Endothelial cell (in vitro differentiated cells): ENCODE measurements at places on chromosomes 4 and X.

DNA sequence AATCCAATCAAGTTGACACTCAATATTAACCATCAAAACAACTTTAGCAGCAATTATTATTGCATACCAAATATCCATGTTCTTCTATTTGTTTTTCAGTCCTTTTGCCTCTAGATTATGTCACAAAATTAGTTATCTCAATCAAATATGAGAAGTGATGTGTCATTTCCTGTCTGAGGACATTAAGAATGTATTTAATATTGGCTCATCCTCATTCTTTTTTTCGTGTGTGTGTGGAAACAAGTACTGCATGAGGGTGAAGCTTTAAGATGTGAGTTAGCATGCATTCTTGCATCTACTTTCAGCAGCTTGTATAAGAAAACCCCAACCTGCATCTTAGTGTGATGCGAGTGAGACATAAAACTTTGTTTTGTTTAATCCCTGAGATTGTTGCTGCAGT is 301.4 kb downstream of the GRIA2 start:
- no peak for DNase-seq

- no peak for DNase-seq
These were observed 115.0 kb upstream of the TLL1 start for GRCh38 chr4:165758086-165758485.

GRCh38 chrX:21524008-21524407 is 134.1 kb downstream of the KLHL34 start:
- no peak for DNase-seq

DNA sequence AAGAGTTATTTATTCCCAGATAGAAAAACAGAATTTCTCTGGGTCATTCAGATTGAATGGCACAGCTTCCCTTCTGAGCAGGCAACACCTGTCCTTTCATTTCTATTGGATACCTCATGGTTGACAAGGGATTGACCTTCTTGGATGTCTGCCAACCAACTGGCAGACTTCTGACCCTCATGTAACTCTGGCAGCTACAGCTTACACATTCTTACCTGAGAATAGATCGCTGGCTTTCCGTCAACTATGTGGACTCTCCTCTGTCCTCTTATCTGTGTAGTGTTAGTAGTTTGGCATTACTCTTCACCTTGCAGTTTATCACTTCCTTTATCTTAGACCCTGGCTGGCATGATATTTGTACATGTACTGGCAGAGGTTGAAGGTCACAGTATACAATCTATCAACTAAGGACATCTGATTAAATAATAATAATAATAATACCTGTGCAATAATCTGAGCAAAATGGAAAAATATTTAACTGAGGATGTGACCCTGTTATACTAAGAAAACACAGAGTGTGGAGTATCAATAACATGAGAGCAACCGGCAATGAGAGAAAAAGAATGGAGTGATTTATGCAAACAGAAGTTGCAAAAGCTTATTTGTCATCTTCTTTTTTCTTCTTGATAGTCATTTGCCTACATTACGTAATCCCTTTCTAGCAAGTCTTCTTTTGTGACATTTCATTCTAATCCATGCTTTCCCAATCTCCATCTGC is 1118.2 kb downstream of the ARAP2 start:
- DNase-seq, result no peak

GRCh38 chr4:94348666-94349065 is 6.0 kb upstream of the HPGDS start:
- DNase-seq, result no peak
